ENCODE measurements at places on chromosomes 2 and 18.

GRCh38 chr18:55189972-55190371 lies 230.7 kb upstream of the CCDC68 start:
- DNase-seq = no peak

- no peak for DNase-seq
Observed at GRCh38 chr2:238382381-238382781, 44.3 kb upstream of the ASB1 start.

- no peak for DNase-seq
Observed at GRCh38 chr18:63979409-63979920, 9.6 kb downstream of the SERPINB8 start.

GRCh38 chr2:85704800-85705679 lies 10.9 kb downstream of the GNLY start:
- DNase-seq = no peak

DNA sequence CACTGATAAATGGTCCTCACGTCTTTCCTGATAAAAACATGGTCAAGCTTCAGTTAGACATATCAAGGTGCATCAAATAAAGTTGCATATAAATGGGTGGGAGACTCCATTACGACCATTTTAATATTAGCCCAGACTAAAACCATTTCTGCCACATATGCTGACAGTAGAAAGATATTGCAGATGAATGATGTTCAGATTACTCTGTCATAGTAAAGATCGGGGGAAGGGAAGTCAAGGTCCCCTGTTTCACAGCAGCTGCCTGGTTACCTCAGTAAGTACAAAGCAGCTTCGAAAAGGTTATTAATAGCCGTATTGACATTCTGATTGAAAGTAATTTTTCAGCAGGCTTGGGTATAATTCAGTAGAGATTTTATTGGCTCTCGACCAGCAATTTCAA lies 927.7 kb upstream of the CDH2 start:
- no peak for DNase-seq

- no peak for DNase-seq
Observed at GRCh38 chr2:70641263-70641784, 87.7 kb upstream of the TGFA start.

DNA sequence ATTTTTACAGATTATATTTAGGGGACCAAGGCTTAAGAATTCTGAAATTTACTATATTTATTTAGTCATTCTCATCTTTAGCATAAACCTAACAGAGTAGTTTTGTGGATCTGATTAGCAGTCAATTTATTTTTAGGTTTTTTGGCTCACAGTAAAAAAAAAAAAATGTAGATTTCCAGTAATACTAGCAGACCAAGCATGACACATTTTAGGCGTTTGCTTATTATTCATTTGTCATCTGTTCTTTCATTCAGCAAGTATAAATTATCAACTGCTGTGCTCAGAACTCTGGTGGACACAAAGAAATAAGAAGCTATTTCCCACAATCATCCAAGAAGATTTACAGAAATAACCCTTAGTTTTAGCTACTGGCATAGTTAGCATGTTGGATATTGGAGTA lies 20.6 kb downstream of the PDE1A start:
- no peak for DNase-seq

DNA sequence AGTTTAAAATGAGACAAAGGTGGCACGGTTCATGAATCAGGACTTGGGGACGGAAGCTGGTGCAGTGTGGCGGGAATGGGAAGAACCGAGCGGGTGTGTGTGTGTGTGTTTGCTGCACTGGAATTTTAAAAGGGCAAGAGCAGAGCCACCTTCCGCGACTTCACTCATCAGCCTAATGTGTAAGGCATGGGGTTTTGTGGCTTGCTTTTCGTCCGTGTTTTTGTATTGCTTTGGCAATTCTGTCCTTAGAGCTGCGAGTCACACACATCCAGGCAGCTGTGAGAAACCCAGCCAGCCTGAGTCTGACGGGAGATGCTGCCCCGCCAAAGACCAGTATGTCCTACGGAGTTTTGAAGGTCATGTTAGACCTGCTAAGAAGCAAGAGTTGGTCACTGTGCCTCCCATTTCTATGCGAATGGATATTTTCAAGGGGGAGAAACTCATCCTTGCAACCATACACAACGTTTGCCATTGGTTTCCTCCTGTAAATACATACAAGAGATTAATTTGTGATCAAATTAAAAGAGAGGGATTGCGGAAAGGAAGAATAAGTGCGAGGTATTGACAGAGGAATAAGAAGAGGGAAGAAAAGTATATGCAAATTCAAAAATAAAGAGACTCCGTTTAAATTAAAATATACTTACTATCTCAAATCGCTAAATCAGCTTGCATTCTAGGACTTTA lies 665 bp upstream of the CACNB4 start:
- peak; percentile 44 for DNase-seq

DNA sequence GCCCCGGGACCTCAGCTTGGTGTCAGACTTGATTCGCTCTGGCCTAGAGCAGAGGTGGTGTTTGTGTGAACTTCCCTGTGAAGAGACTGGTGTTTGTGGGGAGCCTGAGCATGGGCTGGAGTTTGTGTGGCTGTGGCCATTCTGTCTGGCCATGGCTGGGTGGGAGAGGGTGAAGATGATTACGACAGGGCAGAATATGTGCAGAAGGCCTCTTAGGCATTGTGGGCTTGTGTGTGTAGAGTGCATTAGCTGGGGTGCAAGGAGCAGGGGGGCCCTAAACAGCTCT lies 10.5 kb downstream of the OBSL1 start:
- DNase-seq = no peak

DNA sequence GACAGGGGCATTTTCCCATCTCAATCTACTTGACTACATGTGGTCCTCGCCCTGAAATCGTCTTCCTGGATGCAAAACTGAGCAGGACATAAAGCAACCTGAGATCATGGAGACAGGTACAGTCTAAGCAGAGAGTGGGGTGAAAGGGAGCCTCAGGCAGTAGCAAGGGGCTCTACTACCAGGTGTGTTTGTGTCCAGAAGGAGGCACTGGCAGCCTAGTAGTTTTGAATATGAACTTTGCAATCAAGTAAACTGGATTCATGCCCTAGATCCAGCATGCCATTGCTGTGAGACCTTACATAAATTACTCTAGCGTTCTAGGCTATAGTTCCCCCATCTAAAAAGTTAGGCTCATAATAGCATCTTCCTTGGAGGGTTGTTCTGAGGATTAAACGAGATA lies 147.4 kb downstream of the TXNL1 start:
- no peak for DNase-seq

- no peak for DNase-seq
Observed at GRCh38 chr2:55361465-55362189, 58.0 kb downstream of the CCDC88A start.

GRCh38 chr2:42084231-42084671 lies 36.4 kb downstream of the PKDCC start:
- no peak for DNase-seq

DNA sequence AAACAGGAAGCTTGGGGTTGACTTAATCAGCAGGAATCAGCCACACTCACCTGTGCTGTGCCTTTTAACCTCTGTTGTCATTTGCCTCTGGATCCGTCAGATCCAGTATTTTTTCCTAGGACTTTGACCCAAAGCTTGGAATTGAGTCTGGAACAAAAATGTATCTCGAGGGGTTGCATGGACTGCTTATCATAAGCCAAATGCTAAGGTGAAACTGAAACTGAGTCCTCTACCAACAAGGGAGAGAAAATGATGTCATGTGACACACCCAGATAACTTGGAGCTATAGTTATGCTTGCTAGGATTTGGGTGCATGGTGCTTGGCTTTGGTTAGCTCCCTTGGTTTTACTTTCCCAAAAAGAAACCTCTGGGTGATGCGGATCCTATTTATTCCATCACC lies 2158.6 kb upstream of the PIK3C3 start:
- DNase-seq = no peak

- DNase-seq = no peak
Observed at GRCh38 chr2:152227969-152228592, 52.5 kb upstream of the STAM2 start.

GRCh38 chr2:9256147-9256546 lies 49.5 kb downstream of the ASAP2 start:
- peak; percentile 47 for DNase-seq

DNA sequence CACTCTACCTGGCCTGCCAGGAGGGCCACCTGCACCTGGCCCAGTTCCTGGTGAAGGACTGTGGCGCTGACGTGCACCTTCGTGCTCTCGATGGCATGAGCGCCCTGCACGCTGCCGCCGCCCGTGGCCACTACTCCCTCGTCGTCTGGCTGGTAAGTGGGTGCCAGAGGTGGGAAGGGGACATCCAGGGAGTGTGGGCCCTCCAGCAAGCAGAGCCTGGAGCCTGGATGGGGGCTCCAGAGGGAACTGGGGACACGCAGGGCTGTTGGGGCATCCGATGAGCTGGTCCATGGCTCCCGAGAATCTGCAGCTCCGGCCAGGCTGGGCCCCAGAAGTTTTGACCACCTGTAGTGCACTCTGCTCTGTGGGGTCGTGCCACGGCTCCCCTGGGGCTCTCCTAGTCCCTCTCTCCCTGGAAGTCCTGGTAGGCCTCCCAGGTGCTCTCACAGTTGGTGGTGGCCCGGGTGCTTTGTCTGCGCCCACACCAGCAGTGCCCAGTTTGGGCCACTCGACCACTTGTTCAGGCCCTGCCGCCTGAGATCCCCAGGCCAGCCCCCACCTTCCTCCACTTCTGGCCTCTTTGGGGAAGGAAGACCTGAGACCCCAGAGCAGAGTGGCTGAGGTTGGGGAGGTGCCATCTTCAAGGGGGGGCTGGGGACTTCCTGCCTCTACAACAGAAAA lies 4.7 kb downstream of the ESPNL start:
- DNase-seq = no peak

GRCh38 chr18:3810296-3810695 lies 360.3 kb downstream of the TGIF1 start:
- DNase-seq = no peak

DNA sequence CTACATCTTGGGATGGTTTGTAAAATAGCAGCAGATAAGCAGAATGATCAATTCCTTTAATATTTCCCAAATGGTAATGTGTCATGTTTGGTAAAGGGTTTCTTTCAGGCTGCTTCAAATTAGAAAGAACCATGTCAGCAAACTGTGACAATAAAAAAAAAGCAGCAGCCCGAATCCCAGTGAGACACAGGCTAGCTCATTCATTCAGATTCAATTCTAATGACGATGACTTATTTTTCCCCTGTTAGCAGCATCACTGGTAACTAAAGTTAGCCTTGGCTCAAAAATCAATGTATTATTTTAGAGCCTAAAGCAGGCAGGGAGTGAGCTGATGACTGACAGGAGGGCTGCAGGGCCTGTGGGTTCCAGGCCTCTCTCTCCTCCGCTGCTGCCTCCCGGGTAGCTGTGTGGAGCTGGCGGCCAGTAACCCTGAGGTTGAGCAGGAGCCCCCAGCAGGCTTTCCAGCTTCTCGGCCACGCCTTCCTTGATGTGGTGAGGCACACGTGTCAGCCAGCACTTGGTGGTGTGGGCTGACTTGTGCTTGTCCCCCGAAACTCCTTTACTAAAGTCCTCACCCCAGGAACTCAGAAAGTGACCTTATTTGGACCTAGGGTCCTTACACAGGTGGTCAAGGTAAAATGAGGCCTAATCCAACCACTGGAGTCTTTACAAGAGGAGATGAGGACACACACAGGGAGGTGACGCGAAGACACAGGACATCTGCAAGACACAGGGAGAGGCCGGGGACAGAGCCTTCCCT lies 120.5 kb upstream of the HS6ST1 start:
- DNase-seq = no peak

DNA sequence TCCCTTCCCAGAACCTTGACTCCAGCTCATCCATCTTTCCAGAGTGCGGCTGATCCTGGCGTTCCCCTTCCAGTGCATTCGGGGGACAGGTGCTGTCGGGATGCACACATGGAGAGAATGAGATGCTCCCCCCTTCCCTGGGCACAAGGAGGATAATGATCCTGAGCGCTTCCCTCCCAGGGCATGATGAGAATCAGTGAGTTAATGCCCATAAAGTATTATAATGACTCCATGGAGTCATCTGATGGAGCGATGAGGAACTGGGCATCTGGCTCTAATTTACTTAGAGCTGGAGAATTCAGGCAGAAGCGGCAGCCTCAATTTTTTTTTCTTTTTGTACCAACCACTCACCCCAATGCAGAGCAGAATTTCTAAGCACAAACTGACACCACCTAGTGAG lies 79.6 kb upstream of the SKOR2 start:
- no peak for DNase-seq

GRCh38 chr2:170461889-170462288 lies 253.2 kb upstream of the SP5 start:
- DNase-seq = peak; percentile 15

DNA sequence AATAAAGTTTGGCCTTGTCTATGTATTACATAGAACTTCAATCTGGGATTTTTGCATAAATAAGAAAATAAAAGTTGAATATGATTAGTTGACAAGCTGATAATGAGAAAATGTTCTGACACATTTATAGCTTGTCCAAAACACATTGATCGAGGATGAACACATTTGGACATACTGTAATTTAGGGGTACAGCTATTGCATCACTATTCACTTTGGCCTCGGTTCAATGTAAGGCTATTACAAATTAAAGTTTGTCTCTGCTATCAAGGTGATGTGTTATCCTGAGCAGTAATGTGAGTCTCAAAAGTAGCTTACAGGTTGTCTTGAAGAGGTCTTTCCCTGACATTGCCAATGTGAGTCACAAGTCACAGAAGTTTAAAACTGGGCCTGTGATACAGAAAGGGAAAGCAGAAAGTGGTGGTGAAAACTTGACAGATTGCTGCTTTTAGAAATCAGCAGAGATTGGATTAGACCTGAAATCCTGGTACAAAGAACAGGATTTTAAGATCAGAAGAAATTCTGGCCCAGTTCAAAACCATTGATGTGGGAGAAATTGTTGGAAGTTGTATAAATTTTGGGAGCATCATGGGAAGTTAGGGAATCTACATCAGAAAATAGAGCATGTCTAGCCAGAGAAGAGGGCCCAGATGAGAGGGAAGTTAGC lies 674.1 kb downstream of the NYAP2 start:
- no peak for DNase-seq

DNA sequence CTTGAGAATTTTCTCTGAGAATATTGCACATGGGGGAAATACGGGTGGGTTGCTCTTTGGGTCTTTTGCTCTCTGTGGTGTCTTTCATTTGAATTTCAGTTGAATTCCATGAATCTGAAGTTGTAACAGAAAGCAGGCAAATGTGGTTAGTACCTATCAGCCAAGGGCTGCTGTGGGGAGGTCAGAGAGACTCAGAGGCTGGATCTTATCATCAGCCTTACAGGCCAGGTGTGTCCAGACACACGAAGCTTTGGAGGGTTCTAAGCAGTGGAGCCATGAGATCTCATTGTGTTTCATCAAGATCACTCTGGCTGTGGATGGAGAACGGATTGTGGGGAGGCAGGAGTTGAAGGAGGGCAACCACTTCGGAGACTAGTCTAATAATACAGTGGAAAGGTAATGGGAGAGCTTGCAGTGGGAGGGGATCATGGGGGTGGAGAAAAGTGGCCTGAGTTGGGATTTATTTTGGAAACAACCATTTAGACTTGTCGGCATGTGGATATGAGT lies 68.1 kb downstream of the GNAL start:
- no peak for DNase-seq

Measured in NCI-H526 (cell line).